ENCODE measurements at places on chromosomes 3 and 15. TPM values are rescaled to one million over a fixed set of nuclear protein-coding genes. Genes with fewer than 3 reads are reported as not detected.

Gene GPR62
- 0.32 TPM for polyA plus RNA-seq

DNA sequence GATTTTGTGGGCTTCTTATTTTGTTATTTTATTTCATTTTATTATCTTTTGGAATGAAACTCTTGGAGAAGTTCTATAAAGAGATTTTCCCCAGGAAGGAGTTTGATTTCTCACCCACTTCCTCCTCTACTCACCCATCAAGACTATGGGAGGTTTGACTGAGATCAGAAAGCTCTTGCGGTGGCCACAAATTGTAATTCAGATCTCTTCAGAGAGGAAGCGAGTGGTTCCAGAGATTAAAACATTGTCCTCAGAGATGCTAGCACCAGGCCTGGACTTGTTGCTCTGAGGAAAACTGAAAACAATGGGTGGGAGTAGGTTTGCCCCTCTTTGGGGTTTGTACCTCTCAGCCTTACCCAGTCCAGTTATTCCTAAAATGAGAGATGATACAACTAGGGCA is 8.1 kb upstream of the MUC13 start:
- no peak for DNase-seq

GRCh38 chr3:196590279-196590678 is 21.8 kb downstream of the FBXO45 start:
- no peak for DNase-seq

- no peak for DNase-seq
Observed at GRCh38 chr3:188680605-188681004, 491.2 kb upstream of the TPRG1 start.

Gene PDCD10
- polyA plus RNA-seq, result 61.5 TPM

Gene DPPA2
- 0.85 TPM for polyA plus RNA-seq

- DNase-seq, result no peak
Observed at GRCh38 chr3:170605490-170605889, 19.6 kb upstream of the SLC7A14 start.
